ENCODE measurements at places on chromosomes 6 and 20.

- no peak for DNase-seq
Measured at GRCh38 chr20:16469395-16469905, 103.8 kb downstream of the KIF16B start.

DNA sequence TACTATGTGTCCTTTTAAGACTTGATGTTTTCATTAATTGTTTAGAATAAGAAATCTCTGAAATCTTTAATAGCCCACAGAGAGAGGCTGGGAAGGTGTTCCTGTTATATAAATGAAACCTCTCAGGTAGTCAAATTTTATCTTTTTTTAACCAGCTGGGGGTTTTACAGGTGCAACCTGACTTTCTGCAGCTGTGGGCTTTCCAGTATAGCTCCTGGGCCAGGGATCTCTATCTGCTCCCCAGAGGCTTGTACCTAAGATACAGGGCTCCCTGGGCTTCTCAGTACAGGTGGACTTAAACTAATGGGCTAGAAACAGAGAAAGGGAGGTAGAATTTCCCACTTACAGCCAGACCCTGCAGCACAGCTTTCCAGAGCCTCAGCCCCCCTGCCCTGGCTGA lies 49.4 kb downstream of the HLA-C start:
- no peak for DNase-seq

DNA sequence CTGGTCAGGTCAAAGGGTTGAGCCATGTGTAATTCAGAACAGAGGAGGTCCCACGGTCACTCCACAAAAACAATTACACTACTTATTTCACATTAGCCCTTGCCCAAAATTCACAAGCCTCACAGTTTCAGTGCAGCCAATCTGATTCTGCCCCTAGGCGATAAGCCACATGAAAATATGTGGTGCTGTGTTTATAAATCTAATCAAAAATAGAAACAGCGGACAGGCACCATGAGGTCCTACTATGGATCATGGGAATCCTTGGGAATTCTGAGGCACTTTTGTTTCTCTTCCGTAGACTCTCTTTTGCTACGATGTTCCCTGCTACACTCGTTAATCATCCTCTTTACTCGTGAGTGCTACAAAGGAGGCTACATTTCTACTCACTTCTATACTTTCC lies 476.1 kb downstream of the TFAP2A start:
- DNase-seq, result no peak

- no peak for DNase-seq
Measured at GRCh38 chr6:41647061-41647511, 8.8 kb downstream of the MDFI start.

DNA sequence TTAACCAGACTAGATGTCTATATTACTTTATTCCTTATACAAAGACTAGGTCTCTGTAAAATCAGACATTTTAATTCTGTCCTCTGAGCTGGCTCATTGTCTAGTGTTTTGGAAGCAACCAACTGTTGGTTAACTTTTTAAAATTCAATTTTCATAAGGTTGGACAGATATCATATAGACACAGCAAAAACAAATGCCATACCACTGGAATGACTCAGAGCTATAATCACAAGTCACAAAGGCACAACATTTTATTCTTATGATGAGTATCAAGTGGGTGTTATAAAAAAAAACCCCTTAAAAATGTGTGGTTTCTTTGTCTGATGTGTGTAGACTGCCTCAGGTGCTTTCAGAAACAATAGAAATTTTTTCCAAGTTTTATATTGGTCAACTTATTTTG lies 296.2 kb upstream of the MARCKS start:
- no peak for DNase-seq

DNA sequence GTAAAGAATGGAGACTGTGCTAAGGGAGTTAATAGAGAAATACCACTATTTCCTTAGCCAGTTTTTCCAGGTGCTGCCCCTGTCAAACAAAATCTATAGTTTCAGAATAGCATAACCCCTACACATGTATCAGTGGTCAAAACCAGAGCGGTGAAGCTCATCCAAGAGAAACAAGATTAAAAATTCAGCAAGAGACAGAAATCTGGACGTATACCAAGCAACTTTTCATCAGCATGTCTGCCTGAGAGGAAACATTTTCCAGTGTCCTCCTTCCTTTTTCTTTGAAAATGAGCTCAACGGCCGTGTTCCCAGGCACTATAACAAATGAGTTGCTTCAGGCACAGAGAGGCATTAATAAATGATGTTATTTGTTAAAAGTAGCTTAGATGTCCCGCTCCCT lies 416.5 kb downstream of the BCKDHB start:
- DNase-seq, result no peak

- no peak for DNase-seq
Measured at GRCh38 chr6:52976149-52976548, 18.9 kb downstream of the GSTA4 start.

DNA sequence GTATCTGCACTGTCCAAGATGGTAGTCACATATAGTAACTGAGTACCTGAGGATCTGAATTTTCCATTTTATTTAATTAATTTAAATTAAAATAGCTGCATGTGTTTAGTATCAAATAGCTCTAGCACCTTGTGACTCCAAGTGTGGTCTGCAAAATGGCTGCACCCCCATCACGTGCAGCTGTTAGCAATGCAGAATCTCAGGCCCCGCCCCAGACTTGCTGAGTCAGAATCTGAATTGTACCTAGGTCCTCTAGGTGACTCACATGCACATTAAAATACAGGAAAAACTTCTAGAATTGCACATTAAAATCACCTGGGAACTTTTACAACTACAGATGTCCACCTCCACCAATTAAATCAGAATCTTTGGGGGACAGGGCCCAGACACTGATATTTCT lies 19.2 kb upstream of the FAM83C start:
- DNase-seq, result peak; percentile 17

- DNase-seq, result peak; percentile 21
Measured at GRCh38 chr20:35523298-35523888, 6.1 kb downstream of the C20orf173 start.

- DNase-seq, result no peak
Measured at GRCh38 chr6:43096451-43097097, 20.5 kb downstream of the PTK7 start.

- peak; percentile 2 for DNase-seq
Measured at GRCh38 chr20:54078296-54078984, 8.0 kb upstream of the BCAS1 start.

DNA sequence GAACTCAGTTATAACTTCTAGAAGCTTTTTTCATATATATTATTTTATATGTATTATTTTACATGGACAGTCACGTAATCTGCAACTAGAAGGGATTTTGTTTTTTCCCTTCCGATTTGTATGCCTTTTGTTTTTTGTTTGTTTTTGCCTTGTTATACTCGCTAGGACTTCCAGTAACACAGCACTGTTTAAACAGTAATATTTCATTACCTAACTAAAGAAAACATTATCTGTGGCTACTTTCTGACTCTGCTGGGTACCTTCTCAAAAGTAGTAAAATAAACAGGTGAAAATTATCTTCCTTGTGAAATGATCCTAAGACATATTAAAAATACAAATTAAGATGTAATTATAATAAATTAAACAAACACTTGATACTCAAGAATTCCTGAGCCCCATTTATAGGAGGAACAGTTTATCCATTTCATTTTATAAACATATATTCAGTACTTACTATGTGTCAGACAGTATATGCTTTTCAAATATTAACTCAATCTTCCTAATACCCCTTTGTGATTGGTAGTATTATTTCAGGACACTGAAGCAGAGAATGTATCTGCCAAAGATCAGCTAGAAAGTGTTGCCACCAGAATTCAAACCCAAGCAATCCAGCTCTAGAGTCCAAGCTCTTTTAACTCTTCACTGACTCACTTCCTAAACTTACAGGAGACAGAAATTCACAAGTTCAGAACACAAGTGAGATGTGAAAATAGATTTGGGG lies 65.3 kb downstream of the MAP3K5 start:
- no peak for DNase-seq

- no peak for DNase-seq
Measured at GRCh38 chr20:58646703-58647102, 4.4 kb upstream of the STX16 start.

GRCh38 chr6:30749554-30750378 lies 5.4 kb upstream of the IER3 start:
- no peak for DNase-seq

GRCh38 chr6:7171119-7171518 lies 63.4 kb downstream of the RREB1 start:
- DNase-seq, result no peak

DNA sequence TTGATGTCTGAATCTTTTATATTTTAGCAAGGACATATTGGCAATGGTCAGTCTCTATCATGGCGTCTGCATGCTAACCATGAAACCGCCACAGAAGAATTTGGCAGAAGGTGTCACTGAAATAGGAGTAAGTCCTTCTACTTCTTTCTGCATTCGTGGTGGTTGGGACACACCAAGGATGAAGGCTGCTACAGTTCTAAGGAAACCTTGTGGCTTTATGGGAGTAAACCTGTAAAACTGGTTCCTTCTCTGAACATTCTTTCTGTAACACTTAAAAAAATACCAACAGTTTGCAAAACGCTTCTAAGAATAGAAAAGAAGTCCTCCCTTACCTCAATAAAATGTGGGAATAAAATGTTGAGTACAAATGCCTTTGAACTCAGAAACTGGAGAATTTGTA lies 195.3 kb downstream of the SLC24A3 start:
- DNase-seq, result no peak

- DNase-seq, result no peak
Measured at GRCh38 chr20:61130156-61130555, 121.9 kb upstream of the CDH4 start.

DNA sequence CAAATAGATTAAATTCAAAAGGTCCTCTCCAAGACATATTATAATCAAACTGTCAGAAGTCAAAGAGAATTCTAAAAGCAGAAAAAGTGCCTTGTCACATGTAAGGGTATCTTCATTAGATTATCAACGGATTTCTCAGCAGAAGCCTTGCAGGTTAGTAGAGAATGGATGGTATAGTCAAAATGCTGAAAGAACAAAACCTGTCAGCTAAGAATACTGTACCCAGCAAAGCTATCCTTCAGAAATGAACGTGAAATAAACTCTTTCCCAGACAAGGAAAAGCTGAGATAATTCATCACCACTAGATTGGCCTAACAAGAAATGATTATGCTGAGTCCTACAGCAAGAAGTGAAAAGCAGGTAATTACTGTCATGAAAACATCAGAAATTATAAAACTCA lies 92.9 kb downstream of the STXBP5 start:
- DNase-seq, result no peak

DNA sequence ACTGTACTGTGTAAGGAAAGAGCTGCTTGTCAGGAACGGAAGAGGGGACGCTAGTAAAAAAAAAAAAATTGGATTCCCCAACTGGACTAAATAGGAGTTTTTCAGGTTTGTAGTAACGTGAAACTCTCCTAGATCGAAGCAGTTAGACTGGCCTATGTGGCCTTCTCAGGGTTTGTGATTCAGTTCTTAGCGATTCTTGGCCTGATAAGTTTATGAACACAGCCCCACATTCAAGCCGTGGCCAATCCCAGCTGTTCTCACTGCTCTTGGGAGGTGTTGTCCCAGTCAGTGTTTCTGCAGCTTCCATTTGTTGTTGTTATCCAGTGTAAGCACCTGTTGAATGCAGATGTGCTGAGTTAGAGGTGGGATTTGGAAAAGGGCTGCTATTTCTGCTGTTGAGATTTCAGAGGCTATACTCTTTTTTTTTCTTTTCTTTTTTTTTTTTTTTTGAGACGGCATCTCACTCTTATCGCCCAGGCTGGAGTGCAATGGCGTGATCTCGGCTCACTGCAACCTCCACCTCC lies 29.7 kb downstream of the TAF8 start:
- DNase-seq, result no peak

DNA sequence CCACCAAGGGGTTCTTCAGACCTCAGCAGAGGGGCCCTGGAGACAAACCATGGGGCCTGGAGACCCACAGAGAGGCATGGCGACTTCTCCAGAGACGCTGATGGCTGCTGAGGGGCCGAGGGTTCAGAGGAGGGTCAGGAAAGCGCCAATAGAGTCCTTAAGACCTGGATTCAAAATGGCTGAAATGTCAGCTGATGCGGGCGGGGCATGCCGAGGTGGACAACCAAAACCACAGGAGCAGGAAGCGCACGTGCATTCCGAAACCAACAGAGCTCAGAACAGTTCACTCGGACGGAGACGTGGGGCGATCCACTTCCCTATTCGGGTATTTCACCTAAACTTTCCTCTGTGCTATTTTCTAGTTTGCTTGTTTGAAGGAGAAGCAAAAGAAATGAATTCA lies 99.9 kb upstream of the RIN2 start:
- no peak for DNase-seq

DNA sequence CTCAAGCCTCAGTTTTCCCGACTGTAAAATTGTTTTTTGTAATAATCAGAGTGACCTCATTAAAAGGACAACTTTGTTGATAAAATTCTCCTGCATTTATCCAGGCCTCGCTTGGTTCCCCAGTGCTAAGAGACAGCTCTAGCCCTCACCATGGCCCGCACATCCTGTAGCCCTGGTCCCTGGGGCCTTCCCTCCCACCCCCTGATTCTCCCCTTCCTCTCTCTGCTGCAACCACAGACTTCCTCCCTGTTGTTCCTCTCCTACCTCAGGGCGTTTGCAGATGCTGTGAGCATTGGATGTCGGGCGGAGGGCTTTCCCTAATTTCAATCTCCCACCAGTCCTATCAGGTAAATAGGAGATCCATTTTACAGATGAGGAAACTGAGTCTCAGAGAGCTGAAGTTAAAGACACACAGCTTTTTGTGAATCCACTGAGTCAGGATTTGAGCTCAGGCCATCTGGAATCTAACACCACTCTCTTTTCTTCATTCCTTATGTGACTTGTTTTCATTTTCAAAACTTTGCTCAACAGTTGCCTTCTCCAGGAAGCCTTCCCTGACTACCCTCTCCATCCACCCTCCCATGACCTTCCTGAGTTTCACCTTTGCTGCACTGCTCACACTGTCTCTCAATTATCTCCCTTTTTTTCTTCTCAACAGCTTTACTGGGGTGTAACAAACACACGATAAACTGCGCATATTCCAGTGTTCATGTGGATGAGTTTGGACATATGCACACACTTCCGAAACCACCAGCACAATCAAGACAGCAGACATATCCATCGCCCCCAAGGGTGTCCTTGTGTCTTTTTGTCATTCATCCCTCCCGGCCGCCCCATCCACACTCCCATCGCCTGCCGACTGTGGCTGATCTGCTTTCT lies 107.1 kb downstream of the CEBPB start:
- no peak for DNase-seq

- no peak for DNase-seq
Measured at GRCh38 chr6:54846243-54846856, at the start of gene FAM83B. FAM83B (plus strand) TSS chr6:54846771; CDS start chr6:54870247, 23,476 bp downstream.

GRCh38 chr20:52622081-52622480 lies 350.1 kb upstream of the TSHZ2 start:
- no peak for DNase-seq
